SJSA1 (cell line): ENCODE measurements at places on chromosomes 4 and X. TPM values are rescaled to one million over a fixed set of nuclear protein-coding genes. Genes with fewer than 3 reads are reported as not detected.
A peak's percentile ranks its signal among the peaks of the same experiment; 100 is the strongest.

The TIGD4 gene
- 0.18 TPM in 1 of 2 replicates, not detected in the other for total RNA-seq

The CT45A3 gene
- total RNA-seq, result not detected in 2 replicates

The SRPX2 gene
- 33.9 and 38.0 TPM in 2 replicates for total RNA-seq

The INPP4B gene
- total RNA-seq, result 0.69 and 3.4 TPM in 2 replicates

The DLG3 gene
- total RNA-seq, result 16.6 and 19.4 TPM in 2 replicates

GRCh38 chrX:96432647-96433046, 252.0 kb upstream of the DIAPH2 start:
- no peak for DNase-seq

GRCh38 chr4:78322032-78322431, 229.5 kb upstream of the ANXA3 start:
- DNase-seq, result no peak

DNA sequence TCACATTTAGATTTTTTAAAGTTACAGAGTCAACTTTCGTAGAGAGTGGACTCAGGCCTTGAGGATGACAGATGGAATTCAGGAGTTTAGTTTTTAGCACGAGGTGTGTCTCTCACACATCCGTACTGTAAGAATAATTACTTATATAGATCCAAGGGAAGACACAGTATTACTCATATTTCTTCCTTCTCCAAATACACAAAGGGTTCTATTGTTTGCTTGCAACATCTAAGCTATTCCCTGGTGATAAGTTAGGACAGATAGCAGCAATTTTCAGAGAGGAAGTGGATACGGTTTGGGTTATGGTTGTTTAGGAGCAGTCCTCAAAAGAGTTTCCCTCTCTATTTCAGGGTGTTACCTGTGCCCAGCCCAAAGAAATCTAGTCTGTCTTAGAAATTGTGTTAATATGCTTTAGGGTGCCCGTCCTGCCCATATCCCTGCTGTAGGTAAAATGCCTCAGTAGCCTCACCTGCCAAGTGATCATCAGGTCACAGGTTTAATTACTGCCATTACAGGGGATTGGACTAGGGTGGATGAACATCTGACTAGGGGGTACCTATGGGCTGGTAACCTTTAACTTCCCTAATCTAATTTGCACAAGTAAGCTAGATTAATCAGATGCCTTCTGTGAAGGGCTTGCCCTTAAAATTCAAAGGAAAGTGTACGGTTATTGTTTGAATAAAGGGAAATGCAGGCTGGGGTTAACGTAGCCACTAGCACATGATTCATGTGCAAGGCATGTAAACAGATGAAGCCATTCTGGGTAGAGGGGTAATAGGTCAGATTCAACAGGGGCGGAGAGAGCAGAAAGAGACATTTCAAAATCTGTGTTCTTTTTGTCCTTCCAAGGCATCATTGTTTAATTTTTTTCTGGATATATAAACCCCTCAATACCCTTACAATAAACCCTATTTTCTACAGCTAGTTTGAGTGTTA, 8.7 kb upstream of the PPP3CA start:
- DNase-seq, result peak; percentile 65

DNA sequence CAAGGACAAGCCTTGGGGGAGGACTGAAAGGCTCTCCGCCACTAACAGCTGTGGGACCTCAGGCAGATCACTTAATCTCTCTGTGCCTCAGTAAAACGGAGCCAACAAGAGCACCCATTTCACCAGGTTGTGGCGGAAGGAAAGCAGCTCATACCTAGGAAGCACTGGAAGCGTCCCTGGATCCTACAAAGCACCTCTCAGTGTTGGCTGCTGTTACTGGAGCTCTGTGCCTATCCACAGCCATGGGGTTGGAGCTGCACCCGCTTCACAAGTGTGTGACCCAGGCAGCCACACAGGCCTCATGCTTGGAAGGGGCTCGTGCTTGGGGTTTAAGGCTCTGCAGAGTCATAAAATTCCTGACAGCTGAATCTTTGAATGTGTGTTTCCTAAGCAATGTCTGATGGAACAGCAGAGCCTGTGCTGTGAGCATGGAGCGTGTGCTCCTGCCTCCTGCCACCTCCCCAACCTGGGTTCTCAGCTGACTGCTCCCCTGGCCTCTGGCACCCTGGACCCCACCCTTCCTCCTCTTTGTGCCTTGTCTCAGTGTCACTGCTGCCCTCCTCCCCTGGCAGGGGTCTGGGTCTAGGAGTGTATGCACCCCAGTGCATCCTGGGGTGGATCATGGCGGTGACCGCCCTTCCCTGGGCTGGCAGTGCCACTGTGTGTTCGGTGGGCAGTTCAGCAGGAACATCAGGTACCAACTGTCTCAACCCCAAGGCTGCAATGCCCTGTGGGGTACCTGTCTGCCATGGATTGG, 14.4 kb upstream of the MAN2B2 start:
- DNase-seq, result no peak
